Stimulated activated CD8-positive, alpha-beta memory T cell treated with anti-CD3 and anti-CD28 coated beads, Interleukin-2, amount 100 ng/mL, for 1 hour (primary cell): ENCODE measurements at places on chromosomes 16 and 17.

DNA sequence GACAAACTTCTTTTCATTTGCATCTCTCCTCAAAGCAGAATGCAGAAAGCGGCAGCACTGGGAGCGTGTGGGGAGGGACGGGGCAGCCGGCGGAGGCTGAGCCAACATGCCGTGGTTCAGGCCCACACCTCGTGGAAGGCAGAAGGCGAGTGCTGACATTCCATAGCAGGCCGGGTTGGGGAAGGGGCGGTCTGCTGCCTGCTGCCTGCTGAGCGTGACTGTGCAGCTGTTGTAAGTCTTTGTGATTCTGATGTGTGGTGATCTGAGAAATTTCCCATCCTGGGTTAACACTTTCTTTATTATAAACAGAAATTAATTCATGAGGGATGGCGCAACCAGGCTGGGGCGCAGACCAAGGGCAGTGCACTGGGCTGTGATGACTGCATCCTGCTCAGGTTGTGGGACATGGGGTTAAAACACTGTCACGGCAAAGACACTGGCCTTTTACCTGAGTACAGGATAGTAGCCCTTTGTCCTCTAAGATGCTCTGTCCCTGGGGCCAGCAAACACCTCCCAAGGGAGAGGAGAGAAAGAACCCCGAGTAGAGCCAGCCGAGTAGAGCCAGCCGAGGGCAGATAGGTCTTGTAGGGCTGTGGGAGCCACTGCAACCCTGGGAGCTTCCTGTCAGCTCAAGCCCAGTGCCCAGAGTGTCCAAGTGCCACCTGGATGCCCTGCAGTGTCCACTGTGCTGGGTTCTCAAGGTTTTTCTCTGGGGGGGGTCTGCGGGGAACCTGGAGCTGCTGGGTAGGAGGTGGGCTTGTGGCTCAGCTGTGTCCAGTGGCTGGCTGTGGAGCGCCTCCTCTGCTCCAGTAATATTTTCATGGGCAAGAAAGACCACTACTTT is 8.8 kb upstream of the DNASE1 start:
- DNase-seq = no peak

GRCh38 chr16:1610899-1611632 is 806 bp downstream of the IFT140 start:
- DNase-seq = no peak

GRCh38 chr17:54882371-54882770 is 18.3 kb upstream of the TOM1L1 start:
- no peak for DNase-seq

GRCh38 chr16:26993963-26994362 is 72.8 kb upstream of the C16orf82 start:
- no peak for DNase-seq

DNA sequence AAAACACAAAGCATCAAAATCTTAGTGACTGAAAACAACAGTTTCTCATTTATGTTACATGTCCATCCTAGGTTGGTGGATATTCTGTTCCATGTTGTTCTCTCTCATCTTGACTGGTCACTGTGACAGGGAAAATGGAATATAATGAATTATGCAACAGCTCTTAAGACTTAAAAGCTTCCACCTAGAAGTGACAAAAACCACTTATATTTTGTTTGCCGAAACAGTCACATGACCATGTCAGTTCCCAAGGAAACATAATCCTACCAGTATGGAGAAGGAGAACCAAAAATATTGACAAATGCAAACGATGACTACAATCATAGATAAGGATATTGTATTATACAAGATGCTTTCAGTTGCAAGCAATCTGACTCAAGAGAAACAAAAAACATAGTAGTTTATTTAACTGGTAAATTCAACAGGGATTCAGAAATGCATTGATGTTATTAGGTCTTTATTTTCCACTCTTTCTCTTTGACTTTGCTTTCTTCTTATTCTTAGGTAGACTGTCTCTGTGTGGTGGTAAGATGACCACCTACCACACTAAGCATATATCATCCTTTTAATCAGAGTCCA is 103.8 kb downstream of the SSH2 start:
- no peak for DNase-seq
